Psoas muscle (tissue), 8 donors: ENCODE measurements at places on chromosomes 3 and 15. TPM values are rescaled to one million over a fixed set of nuclear protein-coding genes. Genes with fewer than 3 reads are reported as not detected.
A peak's percentile ranks its signal among the peaks of the same experiment; 100 is the strongest.

Gene CD80
- total RNA-seq, result not detected

Gene SATB1
- 52.9 TPM for total RNA-seq

Gene IMPG2
- total RNA-seq, result 0.30 TPM

Gene SLC12A8
- total RNA-seq, result 0.55 TPM

Gene GDPGP1
- total RNA-seq, result 1.3 TPM

Gene CCDC39
- total RNA-seq, result 0.80 TPM

Gene RETNLB
- total RNA-seq, result not detected

Gene GATA2
- 7.7 TPM for total RNA-seq

Gene SOX14
- not detected for total RNA-seq

GRCh38 chr15:31200735-31201151 lies 99.2 kb upstream of the TRPM1 start:
- H3K36me3 ChIP-seq, result no peaks in the 10 kb centered on the region
- DNase-seq, result peak; percentile 81
- H3K27ac ChIP-seq, result no peak overlapping the region
- H3K27me3 ChIP-seq, result no peaks in the 10 kb centered on the region
- no peaks in the 10 kb centered on the region for H3K4me1 ChIP-seq

DNA sequence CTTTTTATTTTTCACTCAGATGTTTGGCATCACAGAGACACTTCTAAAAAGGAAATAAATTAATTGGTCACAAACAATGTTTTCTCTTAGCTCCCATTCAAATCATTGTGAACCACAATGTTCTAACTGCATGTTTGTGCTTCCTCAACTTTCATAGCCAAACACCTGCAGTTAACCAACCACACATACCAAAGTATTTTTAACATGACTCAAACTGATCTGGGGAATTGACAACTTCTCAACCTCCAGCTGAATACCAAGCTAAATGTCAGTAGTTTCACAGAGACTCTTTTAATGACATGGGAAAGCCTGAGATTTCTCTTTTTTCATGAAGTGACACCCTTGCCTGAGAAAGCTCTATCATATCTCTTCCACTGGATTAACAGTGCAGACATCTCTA lies 217.9 kb upstream of the MME start:
- no peaks in the 10 kb centered on the region for H3K36me3 ChIP-seq
- H3K4me3 ChIP-seq, result no peak overlapping the region
- DNase-seq, result no peak
- H3K27ac ChIP-seq, result no peak overlapping the region
- no peaks in the 10 kb centered on the region for H3K27me3 ChIP-seq
- no peaks in the 10 kb centered on the region for H3K4me1 ChIP-seq

GRCh38 chr15:51270706-51271105 lies 67.7 kb downstream of the CYP19A1 start:
- no peak overlapping the region for H3K4me3 ChIP-seq
- no peaks in the 10 kb centered on the region for H3K36me3 ChIP-seq
- DNase-seq, result no peak
- H3K4me1 ChIP-seq, result peaks cover 5% of the 10 kb centered on the region
- no peaks in the 10 kb centered on the region for H3K27me3 ChIP-seq

- H3K27me3 ChIP-seq, result peaks cover 2% of the 10 kb centered on the region
- peaks cover 4% of the 10 kb centered on the region for H3K4me1 ChIP-seq
- no peak for DNase-seq
- H3K4me3 ChIP-seq, result no peak overlapping the region
Measured at GRCh38 chr3:12393894-12394293, 90.4 kb upstream of the TSEN2 start.

- H3K27ac ChIP-seq, result no peak overlapping the region
- H3K27me3 ChIP-seq, result no peaks in the 10 kb centered on the region
- no peaks in the 10 kb centered on the region for H3K4me1 ChIP-seq
Measured at GRCh38 chr15:58583171-58583908, 151.5 kb downstream of the LIPC start.

GRCh38 chr15:74726774-74727164 lies 1.4 kb upstream of the CYP1A1 start:
- no peaks in the 10 kb centered on the region for H3K27me3 ChIP-seq
- no peak for DNase-seq
- no peak overlapping the region for H3K27ac ChIP-seq
- peaks cover 17% of the 10 kb centered on the region for H3K4me1 ChIP-seq
- no peaks in the 10 kb centered on the region for H3K36me3 ChIP-seq

GRCh38 chr3:194893121-194893987 lies 207.7 kb downstream of the FAM43A start:
- H3K36me3 ChIP-seq, result no peaks in the 10 kb centered on the region
- H3K27me3 ChIP-seq, result no peaks in the 10 kb centered on the region
- no peaks in the 10 kb centered on the region for H3K4me1 ChIP-seq
- DNase-seq, result no peak

GRCh38 chr3:188476935-188477334 lies 323.0 kb downstream of the LPP start:
- DNase-seq, result no peak
- H3K4me1 ChIP-seq, result peaks cover 30% of the 10 kb centered on the region
- no peaks in the 10 kb centered on the region for H3K36me3 ChIP-seq
- peak overlapping the region; percentile 6 for H3K27ac ChIP-seq
- no peak overlapping the region for H3K4me3 ChIP-seq

DNA sequence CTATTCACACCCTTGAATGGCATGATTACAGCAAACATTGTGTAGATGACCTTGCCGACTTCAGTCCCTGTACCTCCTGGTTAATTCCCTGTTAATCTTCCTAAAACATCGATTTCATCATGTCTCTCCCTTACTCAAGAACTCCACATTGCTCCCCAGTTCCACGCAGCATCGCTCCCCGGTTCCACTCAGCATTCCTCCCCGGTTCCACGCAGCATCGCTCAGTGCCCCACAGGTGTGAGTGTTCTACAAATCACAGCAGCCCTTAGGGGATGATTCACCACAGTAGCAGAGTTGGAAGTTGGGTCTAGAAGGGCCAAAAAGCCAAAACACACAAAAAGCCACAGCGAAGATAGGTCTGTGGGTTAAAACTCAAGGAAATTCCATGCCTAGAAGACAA lies 8.6 kb upstream of the TNK2 start:
- H3K36me3 ChIP-seq, result no peaks in the 10 kb centered on the region
- no peak overlapping the region for H3K27ac ChIP-seq
- no peaks in the 10 kb centered on the region for H3K27me3 ChIP-seq
- no peak overlapping the region for H3K4me3 ChIP-seq

- no peak overlapping the region for H3K4me3 ChIP-seq
- H3K27ac ChIP-seq, result no peak overlapping the region
- H3K4me1 ChIP-seq, result no peaks in the 10 kb centered on the region
- H3K27me3 ChIP-seq, result no peaks in the 10 kb centered on the region
- H3K36me3 ChIP-seq, result no peaks in the 10 kb centered on the region
- no peak for DNase-seq
Measured at GRCh38 chr3:102084006-102084405, 234.7 kb downstream of the NFKBIZ start.
